ENCODE measurements at places on chromosomes 4 and X. TPM values are rescaled to one million over a fixed set of nuclear protein-coding genes. Genes with fewer than 3 reads are reported as not detected.

NEUROG2 gene
- total RNA-seq = not detected

NEXMIF gene
- 1.8 TPM for total RNA-seq

GATA1 gene
- total RNA-seq = not detected

SMR3A gene
- total RNA-seq = not detected

PORCN gene
- 8.3 TPM for total RNA-seq

CLIC2 gene
- 2.0 TPM for total RNA-seq

FAM149A gene
- total RNA-seq = 13.5 TPM

GUCY1A1 gene
- total RNA-seq = 4.0 TPM

PF4V1 gene
- not detected for total RNA-seq

REELD1 gene
- total RNA-seq = not detected

GPRASP1 gene
- total RNA-seq = 4.1 TPM

COL25A1 gene
- total RNA-seq = 3.8 TPM

INPP4B gene
- total RNA-seq = 3.4 TPM

GRCh38 chr4:126955292-126956183, 677.2 kb upstream of the INTU start:
- no peak for DNase-seq

DNA sequence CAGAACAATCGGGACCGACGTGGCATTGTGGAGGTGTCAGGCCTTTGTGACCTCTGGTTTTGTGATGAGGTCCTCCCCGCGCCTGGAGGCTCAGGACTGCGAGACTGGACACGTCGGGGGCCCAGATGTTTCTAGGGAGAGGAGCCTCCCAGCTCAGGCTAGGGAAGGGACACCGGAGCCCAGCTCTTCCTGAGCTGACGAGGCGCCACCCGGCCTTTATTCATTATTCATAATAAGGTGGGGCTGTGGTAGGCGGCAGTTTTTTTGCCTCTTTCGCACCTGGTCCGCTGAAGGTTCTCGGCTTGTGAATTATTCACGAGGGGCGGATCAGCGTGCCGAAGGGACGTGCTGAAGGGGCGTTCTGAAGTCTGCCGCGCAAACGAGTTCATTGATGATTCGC, 2.3 kb upstream of the UBA1 start:
- no peak for DNase-seq

DNA sequence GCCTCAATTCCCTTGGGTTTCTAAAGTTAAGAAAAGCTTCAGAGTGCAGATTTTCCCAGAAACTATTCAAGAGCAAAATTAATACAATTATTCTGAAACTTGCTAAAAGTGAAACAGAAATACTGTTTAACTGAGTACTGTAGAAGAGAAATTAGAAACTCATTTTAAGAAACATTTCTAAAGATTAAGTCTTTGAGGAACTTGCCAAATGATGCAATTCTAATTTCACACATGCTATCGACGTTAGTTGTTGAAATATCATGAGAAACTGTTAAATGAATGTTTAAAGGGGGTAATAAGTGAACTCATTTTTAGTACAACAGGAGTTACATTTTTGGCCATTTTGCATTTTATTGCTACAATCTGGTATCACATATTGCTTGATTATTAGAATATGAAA, 125.3 kb upstream of the MAOA start:
- DNase-seq = no peak

DNA sequence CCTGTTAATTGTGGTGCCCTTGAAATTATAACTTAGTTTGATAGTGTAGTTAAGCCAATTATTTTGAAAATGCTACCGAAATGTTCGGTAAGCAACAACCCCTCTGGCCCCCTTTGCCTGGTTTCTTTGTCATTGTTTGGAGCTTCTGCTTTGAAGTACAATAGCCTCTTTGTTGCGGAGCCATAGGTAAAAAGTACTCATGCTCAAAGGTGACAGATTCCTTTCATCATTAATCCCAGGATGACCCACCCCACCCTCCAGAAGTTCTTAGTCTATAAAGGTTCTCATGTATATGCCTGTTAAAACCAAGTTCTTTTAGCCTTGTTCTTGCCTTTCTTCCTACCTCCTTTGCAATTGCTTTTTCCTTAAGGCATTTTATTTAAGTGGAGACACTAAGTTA, 42.4 kb upstream of the SMARCAD1 start:
- no peak for DNase-seq

- DNase-seq = no peak
Observed at GRCh38 chrX:122866532-122866931, 317.5 kb upstream of the GRIA3 start.

GRCh38 chr4:156643826-156644225, 327.8 kb downstream of the PDGFC start:
- no peak for DNase-seq

DNA sequence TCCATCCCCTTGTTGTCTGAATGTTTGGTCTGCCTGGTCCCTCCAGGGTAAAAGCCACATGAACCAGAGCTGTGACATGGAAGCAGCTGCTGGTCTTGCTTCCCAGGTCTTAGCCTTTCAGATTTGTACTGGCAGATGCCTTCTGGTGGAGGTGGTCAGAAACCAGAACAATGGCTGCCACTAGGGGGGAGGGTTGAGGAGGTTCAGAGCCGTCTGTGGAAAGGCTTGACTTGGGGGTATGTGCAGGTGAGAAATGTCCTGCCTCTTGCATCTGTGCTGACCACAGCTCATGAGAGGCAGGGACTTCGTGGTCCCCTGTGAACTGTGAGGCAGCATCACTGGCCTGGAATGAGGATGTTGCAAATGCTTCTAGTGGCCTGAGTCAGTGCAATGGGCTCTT, 144.2 kb upstream of the WDR1 start:
- DNase-seq = no peak

DNA sequence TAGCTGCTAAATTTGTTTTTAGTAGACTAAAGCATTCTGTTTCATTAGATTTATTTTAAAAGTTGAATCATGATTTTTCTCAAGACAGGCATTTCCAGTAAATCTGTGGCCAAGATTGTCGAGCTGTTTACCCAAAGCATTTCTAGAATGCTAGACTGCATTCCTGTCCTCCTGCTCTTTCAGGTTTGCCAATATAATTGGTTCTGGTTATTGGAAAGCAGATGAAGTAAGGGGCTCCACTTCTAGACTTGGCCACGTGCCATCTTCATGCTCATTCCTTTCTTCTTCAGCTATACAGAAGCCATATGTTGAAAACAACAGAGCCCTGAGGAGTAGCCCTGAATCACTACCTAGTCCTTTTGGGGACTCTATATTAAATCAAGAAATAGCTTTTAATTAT, 62.5 kb downstream of the PGRMC2 start:
- DNase-seq = no peak

GRCh38 chrX:104420907-104421306, 145.1 kb upstream of the IL1RAPL2 start:
- no peak for DNase-seq

- no peak for DNase-seq
Observed at GRCh38 chrX:110442635-110443034, 84.0 kb downstream of the RTL9 start.

DNA sequence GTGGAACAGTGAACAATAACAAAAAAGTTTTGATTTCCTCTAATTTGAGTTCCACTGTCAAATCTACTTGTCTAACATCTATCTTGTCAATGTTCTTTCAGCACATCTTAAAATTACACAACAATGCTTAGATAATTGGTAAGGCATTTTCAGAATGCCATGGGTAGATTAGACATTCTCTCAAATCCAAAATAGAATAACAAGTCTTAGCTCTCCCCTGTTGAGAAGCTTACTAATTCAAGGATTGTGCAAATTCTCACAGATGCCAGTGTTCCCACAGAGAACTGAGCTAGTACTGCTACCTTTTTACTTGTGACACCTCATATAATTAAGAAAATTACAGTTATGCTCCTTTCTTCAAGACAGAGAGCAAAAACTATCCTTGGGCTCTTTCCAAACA, 2442.0 kb downstream of the PCDH7 start:
- no peak for DNase-seq

- DNase-seq = no peak
Observed at GRCh38 chrX:75547783-75548182, 24.9 kb upstream of the ZDHHC15 start.

- no peak for DNase-seq
Observed at GRCh38 chrX:82320569-82320968, 1118.7 kb downstream of the SH3BGRL start.

DNA sequence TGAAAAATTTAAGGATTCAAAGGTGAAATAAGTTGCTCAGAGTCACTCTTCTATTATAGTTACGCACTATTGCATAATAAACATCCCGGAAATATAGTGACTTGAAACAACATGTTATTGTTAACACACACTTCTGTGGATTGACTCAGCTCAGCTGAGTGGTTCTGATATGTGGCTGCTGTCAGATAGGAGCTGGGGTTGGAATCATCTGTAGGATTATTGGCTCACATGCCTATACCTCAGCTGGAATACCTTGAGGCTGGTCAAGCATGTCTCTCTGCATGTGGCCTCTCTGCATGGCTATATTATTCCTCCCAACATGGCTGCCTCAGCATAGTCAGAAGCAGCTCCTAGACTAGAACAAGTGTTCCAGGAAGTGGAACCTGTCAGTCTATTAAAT, 486.7 kb upstream of the MAGEB2 start:
- DNase-seq = no peak

DNA sequence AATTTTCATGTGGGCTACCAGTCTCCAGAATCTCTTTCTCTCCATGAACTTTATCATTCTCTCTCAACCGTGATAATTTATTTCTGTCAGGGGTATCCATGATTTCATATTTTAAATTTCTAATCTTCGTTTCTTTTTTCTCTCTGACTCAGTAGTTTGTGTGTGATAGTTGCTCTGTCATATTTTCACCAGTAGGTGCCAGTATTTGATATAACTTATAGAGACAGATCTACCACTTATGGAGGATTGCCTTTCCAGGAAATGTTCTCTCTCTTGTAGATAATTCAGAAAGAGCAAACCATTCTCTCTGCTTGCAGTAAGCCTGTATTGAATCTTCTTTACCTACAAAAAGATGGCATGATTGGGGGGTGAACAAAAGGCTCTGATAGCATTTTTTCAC, 79.3 kb upstream of the DYNLT3 start:
- DNase-seq = no peak

DNA sequence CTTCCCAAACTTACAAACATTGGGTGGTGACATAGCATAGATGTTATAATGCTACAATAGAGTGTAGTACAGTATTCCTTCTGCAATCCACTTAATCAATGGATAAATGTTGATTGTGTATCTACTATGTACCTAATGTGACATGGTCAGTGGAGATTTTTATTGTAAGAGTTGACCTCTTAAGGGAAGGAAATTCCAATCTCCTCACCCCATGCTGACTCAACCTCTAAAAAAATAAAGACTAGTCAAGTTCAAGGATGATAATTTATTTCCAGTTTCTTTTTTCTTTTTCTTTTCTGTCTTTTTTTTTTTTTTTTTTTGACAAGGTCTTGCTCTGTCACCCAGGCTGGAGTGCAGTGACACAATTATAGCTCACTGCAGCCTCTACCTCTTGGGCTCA, 206.5 kb upstream of the STS start:
- no peak for DNase-seq

GRCh38 chr4:1291996-1292702, 2.5 kb downstream of the MAEA start:
- DNase-seq = no peak

- DNase-seq = no peak
Observed at GRCh38 chr4:139916041-139916440, 237.9 kb downstream of the MAML3 start.

DNA sequence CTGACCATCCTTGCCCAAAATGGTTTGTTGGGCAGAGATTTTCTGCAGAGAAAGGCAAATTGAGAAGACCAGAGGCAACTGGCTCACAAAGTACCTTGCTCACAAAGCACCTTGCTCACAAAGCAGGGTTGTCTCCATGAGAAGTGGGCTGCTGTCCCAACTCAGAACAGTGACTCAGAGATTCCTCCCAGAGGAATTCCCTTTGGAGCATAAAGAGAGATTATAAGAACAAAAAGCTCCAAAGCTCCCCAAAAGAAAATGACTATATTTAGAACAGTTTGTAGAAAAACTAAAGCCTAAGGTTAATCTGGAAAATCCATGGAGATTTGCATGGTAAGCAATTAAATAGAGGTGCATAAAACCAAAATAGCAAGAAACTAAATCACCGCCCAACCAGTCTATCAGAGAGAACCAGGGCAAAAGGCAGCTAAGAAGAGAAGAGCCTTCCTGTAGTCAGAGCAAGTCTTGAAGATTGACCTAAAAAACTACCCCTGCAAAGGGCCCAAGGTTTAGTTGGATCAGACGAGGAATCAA, 731.4 kb downstream of the FAT4 start:
- no peak for DNase-seq

DNA sequence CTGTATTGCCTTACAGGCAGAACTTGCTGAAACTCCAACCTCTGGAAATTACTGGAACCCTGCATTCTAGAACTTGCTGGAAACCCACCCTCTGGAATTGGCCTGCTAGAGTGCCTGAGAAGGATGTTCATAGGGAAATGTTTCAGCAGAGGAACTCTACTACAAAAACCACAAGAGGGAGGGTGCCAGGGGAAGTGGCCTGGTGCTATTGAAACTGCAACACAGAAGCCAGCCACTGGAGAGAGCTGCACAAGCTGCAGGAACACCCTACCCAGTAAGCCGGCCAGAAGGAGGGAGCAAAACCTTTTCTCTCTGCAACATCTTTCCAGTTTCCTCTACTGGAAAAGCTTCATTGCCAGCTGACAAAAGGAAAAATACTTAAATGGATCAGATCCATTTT, 2.5 kb upstream of the BRWD3 start:
- no peak for DNase-seq

- DNase-seq = no peak
Observed at GRCh38 chrX:10039821-10040793, 72.9 kb downstream of the CLDN34 start.

DNA sequence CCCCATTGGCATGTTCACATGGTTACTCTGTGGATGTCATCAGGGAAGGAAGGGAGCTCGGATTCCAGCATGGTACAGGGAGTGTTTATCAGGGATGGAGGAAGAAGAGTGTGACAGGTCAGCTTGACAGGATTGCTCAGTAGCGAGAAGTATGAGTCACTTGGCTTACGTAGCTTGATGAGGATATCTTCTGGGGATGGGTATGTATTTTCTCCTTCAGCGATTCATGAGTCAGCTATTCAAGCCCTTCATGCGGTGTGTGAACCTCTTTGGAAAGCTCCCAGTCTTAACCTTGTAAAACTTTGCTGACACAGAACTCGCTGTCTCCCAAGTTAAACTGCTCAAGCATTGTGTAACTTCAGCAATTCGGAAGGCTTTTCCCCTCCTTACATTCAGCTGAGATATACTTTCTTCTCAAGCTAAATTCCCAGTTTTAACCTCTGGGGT, 275.4 kb downstream of the ARHGAP10 start:
- DNase-seq = no peak

GRCh38 chrX:30690330-30690729, 37.1 kb downstream of the GK start:
- no peak for DNase-seq

GRCh38 chrX:12693754-12694153, 97.5 kb upstream of the PRPS2 start:
- no peak for DNase-seq

DNA sequence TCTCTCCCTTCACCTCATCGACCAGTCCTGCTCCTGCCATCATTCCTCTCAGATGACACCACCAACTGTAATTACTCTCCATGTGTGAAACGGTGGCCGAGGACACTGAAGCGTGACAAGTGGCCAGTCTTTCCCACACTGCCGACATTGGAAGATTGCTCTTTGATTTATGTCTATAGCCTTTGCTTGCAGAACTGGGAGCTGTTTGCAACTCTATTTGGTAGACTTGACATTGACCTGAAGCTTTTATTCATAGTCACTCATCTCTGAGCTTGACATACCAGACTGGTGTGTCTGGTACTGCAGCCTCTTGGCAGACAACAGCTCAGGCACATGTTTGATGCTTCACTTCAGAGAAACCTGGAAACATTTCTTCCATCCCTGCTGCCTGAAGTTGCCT, 121.8 kb upstream of the GALNT7 start:
- no peak for DNase-seq

GRCh38 chrX:87003031-87003430, 514.6 kb upstream of the KLHL4 start:
- DNase-seq = no peak

Data from progenitor cell of endocrine pancreas (in vitro differentiated cells).